ENCODE measurements at places on chromosomes 5 and 9.

DNA sequence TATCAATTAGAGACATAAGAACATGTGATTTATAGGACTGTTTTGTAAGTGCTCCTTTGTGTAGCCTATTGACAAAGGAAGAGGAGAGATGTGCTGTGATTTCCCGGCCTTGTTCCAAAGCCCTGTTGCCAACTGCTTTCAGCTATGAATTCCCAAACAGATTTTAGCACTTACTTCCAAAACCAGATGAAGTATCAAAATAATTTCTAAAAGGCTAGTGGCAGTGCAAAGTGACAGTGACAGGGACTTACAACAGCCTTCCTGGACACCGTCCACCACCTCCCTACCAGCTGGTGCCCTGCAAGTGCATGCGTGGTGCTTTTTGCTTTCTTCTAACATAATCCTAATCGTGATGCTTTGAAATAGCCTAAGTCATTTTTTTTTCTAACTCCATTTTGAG, 254.1 kb upstream of the ACTBL2 start:
- no peak for DNase-seq

GRCh38 chr5:54905942-54906537, 79.4 kb downstream of the ESM1 start:
- peak; percentile 27 for DNase-seq

DNA sequence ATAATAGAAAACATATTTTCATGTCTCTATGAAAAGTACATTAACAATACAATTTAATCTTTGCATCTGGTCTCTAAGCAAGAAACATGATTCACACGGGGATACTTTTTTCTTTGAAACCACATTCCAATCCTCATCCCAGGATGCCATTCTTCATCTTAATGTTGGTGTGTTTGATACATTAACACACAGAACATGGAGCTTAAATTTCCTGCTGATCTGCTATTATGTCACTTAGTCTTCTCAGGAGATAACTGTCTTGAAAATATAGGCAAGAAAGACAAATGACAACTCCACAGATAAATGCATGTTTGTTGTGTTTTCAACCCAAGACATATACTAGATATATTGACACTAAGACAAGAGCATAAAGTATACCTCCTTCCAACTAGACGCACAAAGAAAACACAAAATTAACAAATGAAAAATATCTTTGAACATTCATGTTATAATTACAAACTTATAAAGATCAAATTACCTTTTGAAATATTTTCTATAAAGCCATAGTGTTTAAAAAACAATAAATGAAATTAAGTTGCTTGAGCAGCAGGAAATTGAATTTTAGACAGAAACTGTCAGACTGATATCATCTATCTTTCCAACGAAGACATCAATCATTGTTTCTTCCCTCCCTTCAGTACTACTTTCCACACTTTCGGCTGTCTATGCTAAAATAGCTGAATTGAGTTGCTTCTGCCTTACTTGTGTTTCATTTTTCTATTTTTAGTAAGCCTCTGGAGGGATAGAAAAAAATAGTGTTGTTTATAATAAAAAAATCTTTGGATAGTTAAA, 1676.7 kb upstream of the CDH9 start:
- no peak for DNase-seq

GRCh38 chr9:34254141-34254913, 74.7 kb downstream of the KIF24 start:
- DNase-seq, result no peak

DNA sequence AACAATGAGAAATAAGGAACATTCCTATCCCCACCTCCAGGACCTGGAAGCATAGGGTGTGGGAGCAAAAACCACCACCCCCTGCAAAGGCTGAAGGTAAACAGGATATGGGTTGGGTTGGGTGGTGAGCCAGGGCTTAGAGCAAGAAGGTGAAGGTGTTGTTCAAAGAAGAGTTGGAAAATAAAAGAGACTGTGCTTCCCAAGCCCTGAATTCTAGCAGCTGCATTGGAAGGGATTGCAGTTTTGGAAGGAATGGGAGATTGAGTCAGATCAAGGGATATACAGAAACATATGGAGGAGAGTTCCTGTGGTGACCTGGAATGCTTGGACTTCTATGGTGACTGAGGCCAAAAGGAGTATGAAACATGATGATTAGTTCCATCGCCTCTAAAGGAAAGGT, 24.7 kb upstream of the MTAP start:
- no peak for DNase-seq

DNA sequence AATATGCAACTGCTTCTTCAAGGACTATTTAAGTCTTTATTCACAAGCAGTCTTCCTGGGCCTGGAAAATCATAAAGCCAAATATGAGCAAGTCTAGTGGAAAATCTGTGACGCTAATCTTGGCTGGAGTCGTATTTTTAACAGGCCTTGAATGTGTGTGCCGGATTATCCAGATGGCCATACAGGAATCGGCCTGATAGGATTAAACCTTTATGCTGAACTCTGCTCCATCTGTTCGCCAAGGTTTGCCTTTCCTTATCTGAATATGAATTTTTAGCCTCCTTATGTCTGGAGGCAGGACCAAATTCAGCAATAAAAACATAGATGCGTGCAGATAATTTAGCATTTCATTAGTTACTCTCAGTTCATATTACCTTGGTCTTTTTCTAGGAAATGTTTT, 294.5 kb downstream of the EBF1 start:
- no peak for DNase-seq

DNA sequence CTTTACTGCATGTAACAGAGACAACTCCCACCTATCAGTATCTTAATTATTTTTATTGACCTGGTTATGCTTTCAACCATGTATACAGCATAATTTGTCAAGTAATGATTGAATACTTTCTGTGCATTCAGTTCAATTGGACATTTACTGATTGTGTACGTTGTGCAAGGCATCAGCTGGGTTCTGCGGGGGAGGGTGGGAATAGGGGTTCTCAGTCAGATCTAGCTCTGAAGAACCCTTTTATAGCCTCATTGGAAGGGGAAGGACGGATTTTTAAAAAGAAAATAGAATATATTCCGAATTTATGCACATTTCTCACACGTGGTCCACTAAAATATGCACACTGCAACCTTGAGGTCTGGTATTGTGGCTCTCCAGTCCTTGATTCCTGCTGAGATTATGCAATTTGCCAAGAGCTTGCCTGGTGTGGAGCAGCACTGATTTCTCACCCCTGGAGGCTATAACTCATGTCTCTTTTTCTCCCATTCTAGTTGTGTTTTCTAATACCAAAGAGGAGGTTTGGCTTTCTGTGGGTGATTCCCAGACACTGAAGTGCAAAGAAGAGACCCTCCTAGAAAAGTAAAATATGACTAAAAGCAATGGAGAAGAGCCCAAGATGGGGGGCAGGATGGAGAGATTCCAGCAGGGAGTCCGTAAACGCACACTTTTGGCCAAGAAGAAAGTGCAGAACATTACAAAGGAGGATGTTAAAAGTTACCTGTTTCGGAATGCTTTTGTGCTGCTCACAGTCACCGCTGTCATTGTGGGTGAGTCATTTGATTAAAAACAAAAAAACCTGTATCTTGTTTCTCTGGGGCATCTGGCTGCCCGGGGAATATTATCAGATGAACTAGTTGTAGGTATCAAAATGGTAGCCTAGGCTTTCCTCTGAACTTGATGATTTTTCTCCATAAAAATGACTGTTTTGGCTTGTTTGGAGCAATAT, 1.7 kb downstream of the SLC1A3 start:
- DNase-seq, result no peak

- no peak for DNase-seq
Observed at GRCh38 chr9:76882686-76883085, 23.2 kb downstream of the PRUNE2 start.

- no peak for DNase-seq
Observed at GRCh38 chr5:170722316-170722715, 61.2 kb upstream of the GABRP start.

DNA sequence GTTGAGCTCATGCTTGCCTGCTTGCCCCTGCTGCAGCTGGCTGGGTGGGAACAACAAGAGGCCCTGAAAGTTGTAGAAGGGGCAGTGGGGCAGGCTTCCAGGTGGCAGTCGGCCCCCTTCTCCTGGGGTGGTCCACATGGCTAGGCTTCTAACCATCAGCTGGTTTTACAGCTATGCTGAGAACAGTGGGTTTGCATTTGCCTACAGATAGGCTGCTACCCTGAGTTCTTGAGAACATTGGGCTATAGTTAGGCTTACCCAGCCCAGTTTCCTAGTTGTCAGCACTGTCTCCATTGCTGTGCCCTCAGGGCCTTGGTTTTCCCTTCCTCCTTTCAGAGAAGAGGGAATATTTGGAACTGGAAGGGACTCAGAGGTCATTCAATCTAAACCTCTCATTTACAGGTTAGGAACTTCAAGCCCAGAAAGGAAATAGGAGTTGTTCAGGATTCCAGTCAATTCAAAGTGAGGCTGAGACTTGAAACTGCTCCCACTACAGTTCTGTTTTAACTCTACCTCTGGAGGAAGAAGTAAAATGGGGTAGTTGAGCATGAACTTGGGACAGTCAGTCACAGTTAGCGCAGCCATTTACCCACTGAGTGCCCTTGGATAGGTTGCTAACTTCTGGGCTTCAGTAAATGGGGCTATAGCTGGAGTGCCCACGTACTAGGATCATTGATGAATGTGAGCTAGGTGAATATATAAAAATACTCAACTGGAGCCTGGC, 11.5 kb downstream of the LARP1 start:
- no peak for DNase-seq
